CD4-positive, alpha-beta T cell treated with Interleukin-10 for 1 hour (primary cell): ENCODE measurements at places on chromosomes 16 and 17.

GRCh38 chr16:7548796-7549318 lies 216.2 kb downstream of the RBFOX1 start:
- no peak for DNase-seq

GRCh38 chr17:39781861-39782213 lies 44.1 kb downstream of the GRB7 start:
- DNase-seq: no peak

GRCh38 chr17:36978810-36979564 lies 30.2 kb downstream of the AATF start:
- no peak for DNase-seq

- no peak for DNase-seq
Measured at GRCh38 chr17:80969030-80969673, 22.5 kb upstream of the CHMP6 start.

GRCh38 chr17:81121841-81122733 lies 43.2 kb upstream of the PVALEF start:
- no peak for DNase-seq

DNA sequence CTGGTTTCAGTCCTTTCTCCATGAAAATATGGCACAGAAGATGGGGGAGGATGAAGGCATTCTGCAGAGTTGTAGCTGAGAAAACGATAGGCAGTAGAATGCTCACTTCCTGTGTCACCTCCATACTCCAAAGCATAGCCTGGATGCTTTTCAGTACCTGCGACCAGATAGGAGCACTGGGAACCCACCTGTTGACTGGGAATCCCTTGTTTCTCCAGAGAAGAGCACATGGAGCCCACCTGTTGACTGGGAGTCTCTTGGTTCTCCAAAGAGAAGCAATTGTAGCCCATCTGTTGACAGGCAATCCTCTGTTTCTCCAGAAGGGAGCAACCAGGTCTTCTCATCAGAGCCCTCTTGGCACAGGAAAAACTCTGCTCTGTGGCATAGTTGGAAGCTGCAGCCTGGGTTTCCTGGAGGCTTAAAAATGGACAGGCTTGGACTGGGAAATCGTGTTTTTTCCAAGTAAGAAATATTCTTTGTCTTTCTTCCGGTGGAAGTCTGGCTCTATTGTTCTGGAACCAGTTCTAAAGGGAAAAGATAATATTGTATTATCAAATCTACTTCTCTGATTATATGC lies 13.2 kb downstream of the TERF2IP start:
- DNase-seq: no peak

GRCh38 chr17:81563861-81564586 lies 11.9 kb upstream of the FAAP100 start:
- DNase-seq: no peak

DNA sequence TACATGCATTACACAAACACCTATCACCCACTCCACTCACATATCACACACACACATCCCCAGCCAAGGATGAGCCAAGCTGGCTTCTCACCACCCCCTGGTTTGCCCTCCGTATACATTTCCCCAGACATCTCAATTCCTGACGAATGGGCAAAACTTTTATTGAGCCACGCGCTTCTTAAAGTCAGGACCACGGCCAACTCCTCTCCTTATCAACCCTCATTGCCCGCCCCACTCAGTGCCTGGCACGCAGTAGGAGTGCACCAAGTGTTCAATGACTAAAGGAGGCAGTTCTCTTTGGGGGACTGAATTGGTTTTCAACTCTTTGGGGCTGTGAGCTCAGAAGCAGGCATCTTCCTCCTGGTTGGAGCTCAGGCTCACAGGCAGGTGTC lies 22.5 kb upstream of the C16orf78 start:
- DNase-seq: no peak

DNA sequence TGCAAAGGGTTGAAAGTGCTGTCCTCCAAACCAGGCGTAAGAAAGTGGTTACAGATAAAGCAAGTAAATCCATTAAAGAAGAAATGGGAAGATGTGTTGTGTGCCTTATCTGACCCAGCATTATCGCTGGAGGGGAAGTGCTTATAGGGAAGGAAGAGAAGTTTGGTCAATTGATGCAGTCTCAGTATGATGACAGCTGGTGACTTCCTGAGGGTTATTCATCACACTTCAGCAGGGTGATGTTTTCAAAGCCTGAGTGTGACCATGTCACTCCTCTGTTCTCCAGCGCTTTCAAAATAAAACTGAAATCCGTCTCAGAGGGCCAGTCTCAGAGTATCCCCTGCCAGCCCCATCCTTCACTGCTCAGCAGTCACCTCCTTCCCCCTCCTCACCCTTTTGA lies 505.4 kb upstream of the RBFOX1 start:
- DNase-seq: no peak

DNA sequence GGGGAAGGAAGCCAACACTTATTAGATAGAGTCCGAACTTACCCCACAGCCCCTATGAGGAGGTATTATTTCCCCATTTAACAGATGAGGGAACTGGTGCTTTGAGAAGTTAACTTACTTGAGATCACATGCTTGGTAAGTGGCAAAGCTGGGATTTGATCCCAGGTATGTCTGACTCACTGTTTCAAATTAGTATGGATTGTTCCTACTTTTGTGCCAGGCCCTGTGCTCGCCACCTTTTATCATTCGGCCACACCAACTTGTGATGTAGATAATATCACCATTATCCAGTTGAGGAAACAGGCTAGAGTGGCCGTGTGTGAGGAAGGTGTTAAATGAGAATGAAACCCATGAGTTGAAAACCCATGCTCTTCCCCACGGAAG lies 10.7 kb downstream of the HIRIP3 start:
- DNase-seq: no peak

DNA sequence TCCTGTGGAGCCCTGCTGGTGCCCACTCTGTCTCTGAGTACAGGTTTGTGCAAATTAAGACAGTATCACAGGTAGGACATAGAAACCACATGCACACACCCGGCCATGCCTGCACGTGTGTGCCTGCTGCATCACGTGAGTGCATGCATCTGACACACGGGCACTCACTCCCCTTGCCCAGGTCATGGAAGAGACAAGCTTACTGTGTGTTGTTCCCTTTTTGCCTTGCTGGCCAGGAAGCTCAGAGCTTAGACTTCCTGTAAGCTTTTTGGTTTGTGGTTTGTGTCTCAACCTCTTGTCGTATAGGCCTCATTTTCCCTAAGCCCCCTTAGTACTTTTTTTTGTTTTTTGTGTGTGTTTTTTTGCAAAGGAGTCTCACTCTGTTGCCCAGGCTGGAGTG lies 25.0 kb downstream of the ZNF469 start:
- no peak for DNase-seq

- DNase-seq: no peak
Measured at GRCh38 chr16:86823125-86823524, 244.8 kb downstream of the FOXL1 start.
